Left renal cortex interstitium (tissue), 4 donors: ENCODE measurements at places on chromosomes 3 and 15. TPM values are rescaled to one million over a fixed set of nuclear protein-coding genes. Genes with fewer than 3 reads are reported as not detected.

- no peak for DNase-seq
Measured at GRCh38 chr3:188151438-188151837, 2.5 kb upstream of the LPP start.

GRCh38 chr3:104514371-104514770 is 852.3 kb upstream of the ALCAM start:
- no peak for DNase-seq

GRCh38 chr15:59223736-59224135 is 17.1 kb downstream of the LDHAL6B start:
- no peak for DNase-seq

GRCh38 chr15:85706779-85707518 is 87.8 kb downstream of the KLHL25 start:
- no peak for DNase-seq

- no peak for DNase-seq
Measured at GRCh38 chr3:31544634-31545033, 11.9 kb downstream of the STT3B start.

DNA sequence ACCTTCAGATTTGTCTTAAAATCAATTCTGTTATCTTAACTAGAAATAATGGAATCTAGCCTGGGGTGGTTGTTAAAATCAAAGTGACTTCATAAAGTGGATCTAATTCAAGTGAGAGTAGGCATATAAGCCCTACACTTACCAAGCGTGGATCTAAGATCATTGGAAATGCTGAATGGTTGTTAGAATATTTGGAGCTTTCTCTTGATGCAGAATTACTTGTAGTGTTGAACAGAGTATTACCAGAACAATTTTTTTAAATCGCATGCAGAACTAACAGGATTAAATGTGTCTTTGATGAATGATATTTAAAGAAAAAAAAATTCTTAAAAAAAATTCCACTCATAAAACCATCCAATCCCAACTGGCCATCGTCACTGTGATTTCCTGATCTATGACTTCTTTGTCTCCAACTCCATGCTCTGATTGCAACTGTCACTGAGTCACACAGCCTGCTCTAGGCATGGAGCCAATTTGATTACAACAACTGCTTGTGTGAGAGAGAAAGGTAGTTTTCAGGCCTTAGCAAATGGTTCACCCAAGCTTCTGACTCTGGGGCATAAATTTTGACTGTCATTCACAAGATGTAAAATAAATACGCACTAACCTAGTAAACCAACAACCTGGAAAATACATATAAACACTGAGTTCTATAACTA is 25.9 kb upstream of the SPRED1 start:
- DNase-seq, result no peak

GRCh38 chr15:63985221-63986184 is 60.8 kb downstream of the DAPK2 start:
- DNase-seq, result no peak

DNA sequence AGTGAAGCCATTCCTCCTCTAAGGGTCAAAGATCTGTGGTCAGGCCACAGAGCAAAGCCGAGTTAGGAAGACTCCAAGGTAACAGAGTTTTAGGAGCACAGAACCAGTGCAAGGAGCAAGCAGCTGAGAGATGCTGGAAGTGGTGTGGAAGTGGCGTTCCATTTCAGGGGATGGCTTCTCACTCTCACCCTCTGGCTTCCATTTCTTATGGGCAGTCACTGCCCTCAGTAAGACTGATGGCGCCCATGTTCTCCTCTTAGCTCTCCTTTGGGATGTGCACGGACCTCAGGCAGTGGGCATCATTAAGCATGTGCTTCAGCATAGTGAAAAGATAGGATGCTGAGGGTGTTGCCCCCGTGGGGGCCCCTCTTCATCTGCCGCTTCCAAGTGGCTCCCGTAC is 90.3 kb downstream of the ASB7 start:
- no peak for DNase-seq

GRCh38 chr15:99438691-99439523 is 126.9 kb upstream of the MEF2A start:
- no peak for DNase-seq

Gene CEMIP
- polyA plus RNA-seq, result 2.0 TPM

Gene LXN
- 36.1 TPM for polyA plus RNA-seq

Gene AEN
- 6.1 TPM for polyA plus RNA-seq
